RWPE1 (cell line): ENCODE measurements at places on chromosomes 16 and 17.

DNA sequence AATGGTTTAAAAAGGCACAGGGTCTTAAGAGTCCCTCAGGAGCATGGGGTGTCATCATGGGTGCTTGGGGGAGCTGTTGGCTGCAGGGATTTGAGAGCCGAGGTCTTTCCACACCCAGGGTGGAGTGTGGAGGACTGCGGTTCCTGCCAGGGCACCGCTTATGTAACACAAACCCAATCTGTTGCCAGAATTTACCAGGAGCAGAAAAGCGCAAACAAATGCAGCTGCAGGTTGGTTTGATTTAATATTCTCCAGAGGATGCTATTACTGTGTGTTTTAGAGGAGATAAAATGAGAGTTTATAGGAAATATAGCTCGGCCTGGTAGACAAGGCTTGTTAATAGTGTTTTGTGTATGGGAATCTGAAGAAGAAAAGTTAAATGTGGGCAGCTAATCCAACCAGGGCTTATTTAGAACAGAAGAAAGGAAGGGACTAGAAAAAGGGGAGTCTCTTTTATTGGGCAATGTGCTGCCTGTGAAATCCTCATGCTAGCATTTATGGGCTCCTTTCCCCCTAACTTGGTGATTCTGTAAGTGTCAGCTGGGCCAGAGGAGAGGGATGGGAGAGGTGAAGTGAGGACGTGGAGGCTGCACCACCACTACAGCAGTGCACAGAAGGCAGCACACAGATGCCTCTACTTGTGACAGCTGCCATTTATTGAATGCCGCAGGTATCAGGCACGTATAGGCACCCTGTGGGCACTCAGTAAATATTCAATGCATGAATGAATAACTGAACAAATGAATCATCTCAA, 174.7 kb downstream of the KATNIP start:
- no peak for DNase-seq

GRCh38 chr17:65743308-65743655, 181.8 kb upstream of the AXIN2 start:
- no peak for DNase-seq

DNA sequence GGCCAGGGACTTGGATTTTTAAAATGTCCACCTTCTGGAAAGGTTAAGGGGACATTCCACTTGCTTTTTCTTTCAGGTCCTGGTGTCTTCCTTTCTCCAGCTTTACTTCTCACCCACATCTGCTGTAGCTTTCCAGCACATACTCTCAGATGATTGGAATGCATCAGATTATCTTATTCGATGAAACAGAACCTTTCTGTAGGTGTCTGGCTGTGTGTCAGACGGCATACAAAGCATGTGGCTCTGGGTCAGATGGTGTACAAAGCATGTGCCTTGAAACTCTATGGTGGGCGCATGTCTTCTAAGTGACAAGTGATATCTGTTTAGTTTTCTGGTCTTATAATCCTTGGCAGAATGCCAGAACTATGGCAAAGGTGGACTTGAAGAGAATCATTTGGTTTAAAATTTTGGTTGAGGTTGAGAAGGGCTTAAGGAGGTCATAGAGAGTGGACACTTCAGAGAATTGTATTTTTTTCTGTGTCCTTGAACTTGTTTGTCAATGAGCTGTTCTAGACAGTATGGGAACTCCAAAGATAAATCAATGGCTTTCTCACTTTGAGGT, 125.3 kb downstream of the FTO start:
- DNase-seq: no peak

- no peak for DNase-seq
Measured at GRCh38 chr17:78364436-78365281, 4.8 kb upstream of the SOCS3 start.

GRCh38 chr16:89924297-89924924, 1.3 kb downstream of the TUBB3 start:
- DNase-seq: no peak

- DNase-seq: no peak
Measured at GRCh38 chr16:11620243-11621003, 33.7 kb upstream of the LITAF start.

- DNase-seq: no peak
Measured at GRCh38 chr16:17177959-17178905, 292.5 kb downstream of the XYLT1 start.

DNA sequence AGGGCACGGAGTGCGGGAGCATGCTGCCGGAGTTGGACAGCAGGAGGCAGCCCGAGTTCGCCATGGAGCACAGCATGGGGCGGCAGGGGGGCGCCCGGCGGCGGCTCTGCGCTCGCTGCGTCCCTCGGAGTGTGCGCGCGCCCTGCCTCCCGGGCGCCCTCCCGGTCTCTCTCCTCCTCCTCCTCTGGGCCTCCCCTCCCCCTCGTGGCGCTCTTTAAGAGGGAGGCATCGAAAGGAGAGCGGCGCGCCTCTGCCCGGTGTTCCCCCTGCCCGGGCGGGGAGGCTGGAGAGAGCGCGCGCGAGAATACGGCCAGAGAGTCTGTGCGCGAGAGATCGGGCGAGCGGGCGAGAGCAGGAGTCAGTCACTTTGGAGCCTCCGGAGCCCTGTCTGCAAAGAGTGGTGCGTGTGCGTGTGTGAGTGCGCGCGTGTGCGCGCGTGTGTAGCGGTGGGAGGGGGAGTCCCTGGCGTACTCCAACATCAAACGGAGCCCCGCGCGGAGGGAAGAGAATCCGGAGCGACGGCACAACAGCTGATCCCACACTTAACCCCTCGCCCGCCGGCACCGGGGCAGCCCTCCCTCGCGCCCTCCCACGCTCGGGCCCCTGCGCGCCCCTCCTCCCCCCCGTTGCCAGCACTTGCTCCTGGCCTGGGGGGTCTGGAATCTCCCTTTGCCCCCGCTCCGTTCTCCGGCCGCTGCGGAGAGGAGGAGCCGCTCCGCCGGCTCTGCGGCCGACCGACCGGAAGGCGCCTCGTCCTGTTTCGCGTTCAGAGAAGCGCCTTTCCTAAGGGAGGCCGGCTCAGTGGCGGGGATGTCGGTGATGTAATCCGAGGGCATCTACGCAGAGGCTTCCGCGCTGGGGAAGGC, 108.9 kb downstream of the ENGASE start:
- DNase-seq: no peak

DNA sequence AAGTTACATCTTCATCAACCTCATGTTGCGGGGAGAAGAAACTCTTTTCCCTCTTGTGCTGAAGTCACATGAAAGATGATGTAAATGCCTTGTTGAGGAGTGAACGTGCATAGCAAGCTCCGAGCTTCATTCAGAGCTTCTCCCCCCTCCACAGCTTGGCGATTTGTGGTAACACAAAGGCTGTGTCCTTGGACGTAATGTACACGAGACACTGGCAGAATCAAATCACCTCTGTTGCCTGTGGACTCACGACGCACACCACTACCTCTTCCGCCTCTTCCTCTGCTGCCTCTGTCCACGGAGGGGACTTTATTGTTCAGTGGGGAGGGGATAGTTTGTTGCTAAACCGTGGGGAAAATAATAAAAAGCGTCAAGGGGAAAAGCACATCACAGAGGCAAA, 54.9 kb upstream of the CHMP6 start:
- no peak for DNase-seq

GRCh38 chr16:14179116-14179515, 108.0 kb downstream of the MRTFB start:
- DNase-seq: no peak

- peak; percentile 27 for DNase-seq
Measured at GRCh38 chr16:25014500-25015147, 545 bp downstream of the ARHGAP17 start.

DNA sequence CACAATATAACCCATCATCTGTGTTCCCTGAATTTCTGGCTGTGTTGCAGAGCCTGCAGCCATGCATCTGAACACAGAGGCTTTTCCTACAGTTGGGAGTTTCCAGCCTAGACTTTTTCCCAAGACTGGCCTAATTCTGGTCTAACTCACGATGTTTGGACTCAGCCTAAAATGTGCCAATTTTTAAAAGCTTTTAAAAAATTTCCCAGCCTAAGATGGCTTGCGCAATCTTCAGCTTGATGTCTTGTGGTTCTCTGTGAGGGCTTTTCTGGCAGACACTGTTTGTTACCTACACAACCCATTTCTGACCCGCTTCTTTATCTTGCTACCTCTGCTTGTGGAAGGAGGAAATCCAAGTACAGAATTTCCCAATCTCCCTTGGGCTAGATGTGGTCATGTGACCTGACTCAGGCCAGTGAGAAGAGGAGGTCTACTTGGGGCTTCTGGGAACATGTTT, 72.7 kb upstream of the GAS7 start:
- no peak for DNase-seq

DNA sequence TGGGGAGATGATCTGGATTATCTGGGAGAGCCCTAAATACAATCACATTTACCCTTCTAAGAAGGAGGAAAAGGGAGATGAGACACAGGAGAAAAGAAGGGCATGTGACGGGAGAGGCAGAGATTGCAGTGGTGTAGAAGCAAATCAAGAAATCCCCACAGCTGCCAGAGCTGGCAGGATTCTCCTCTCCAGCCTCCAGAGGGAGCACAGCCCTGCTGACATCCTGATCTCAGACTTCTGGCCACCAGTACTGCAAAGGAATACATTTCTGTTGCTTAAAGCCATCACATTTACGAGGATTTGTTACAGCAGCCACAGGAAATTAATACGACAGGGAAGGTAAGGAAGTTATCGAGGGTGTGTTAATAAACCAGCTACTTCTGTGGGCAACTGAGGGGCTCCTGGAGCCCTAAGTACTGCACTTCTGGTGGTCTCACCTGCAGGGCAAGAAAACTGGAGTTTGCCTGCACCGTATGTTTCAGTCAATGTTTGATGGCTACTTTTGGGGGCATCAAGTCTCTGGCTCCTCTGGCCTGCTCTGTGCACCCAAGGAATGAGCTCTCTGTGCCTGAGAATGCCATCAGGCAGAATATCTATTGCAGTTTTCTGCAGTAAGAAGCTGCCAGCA, 22.9 kb upstream of the CDH13 start:
- DNase-seq: peak; percentile 49

- DNase-seq: no peak
Measured at GRCh38 chr17:62720126-62720850, 87.8 kb downstream of the MARCHF10 start.

GRCh38 chr17:81068411-81069134, 33.6 kb downstream of the BAIAP2 start:
- DNase-seq: no peak

GRCh38 chr17:9179602-9180001, 158.3 kb downstream of the NTN1 start:
- DNase-seq: no peak

DNA sequence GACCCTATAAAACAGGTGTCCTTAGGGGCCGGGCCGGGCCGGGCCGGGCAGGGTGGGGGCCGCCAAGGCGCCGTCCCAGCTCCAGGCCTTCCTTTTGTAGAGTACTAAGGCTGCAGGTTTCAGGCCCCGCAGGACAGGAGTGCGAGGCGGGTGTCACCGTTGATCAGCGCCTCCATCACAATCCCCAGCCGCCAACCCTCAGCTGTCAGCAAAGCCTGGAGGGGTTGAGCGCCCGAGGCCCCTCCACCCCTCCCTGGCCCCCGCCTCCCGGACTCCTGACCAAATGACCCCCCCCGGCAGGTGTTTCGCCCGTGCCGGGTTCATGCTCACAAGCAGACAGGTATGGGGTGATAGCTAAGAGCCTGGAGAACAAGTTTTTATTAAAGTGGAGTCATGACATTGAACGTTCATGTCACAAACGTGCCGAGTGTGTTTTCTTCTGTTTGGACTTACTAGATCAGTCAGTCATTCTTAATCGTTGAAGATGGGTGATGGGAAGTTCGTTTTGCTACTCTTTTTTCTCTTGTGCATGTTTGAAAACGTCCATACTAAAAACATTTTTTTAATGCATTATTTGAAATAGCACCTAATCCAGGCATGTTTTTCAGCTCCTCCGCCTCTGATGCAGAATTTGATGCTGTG, 534 bp downstream of the ARL2BP start:
- peak; percentile 42 for DNase-seq

DNA sequence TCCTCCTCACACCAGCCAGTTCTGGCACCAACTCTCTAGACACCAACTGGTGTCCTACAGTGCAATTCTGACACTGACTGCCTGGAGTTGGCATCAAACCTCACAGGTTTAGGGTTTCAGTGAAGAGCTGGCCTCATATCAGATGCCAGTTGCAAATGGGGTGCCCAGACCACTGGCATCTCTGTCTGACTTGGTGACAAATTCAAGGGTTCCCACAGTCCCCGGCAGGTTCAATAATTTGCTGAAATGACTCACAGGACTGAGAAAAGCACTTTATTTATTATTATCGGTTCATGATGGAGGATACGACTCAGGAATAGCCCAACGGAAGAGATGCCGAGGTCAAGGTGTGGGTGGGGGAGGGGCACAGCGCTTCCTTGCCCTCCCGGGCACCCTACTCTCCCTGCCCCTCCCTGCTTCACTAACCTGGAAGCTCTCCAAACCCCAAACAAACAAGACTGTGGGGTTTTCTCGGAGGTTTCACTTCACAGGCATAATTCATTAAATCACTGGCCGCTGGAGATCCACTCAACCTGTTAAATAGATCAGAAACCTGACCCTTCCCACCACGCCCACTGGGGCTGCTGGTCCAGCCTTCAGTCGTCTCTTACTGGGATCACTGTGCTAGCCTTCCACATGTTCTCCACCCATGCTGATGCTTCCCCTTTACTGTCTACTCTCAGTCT, 1.7 kb upstream of the NLRP1 start:
- DNase-seq: peak; percentile 57

DNA sequence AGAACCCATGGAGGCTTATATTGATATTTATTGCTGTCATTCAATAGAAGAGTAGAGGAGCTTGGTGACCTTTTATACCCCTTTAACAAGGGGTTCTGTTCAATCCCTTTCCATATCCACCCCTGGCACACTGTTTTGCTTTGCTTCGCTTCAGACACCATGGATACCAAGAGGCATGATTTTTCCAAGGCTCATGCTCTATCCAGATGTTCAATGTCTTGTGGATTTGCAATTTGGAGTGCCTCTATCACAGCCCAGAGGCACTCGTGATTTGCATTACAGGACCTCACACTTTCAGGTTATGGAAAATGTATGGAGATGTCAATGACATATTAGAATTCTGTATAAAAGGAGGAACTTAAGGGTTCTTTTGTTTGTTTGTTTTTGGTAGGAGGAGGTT, 21.5 kb downstream of the CFAP20 start:
- no peak for DNase-seq

DNA sequence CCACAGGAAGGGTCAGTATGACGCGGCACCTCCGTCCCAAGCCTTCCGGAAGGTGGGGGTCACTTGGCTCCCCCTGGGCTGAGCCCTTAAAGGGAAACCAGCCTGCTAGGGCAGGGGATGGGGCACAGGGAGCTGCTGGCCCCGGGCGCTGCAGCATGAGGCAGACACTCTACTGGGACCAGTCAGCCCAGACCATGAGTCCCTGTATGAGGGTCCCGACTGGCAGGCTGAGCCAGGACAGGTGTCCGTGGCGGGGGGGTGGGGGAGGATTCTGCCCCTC, 43.4 kb upstream of the ZC3H18 start:
- no peak for DNase-seq
